Mesothelial cell of epicardium (in vitro differentiated cells): ENCODE measurements at places on chromosomes 7 and 10. TPM values are rescaled to one million over a fixed set of nuclear protein-coding genes. Genes with fewer than 3 reads are reported as not detected.
A peak's percentile ranks its signal among the peaks of the same experiment; 100 is the strongest.

MBLAC1 gene
- 2.9 to 3.5 TPM (median 2.9 TPM) in 3 replicates for total RNA-seq

SKAP2 gene
- total RNA-seq, result 48.1 to 58.4 TPM (median 50.8 TPM) in 3 replicates

TMEM236 gene
- 0.04 TPM in 1 of 3 replicates, not detected in the others for total RNA-seq

IL6 gene
- total RNA-seq, result 1.1 to 1.7 TPM (median 1.4 TPM) in 3 replicates

SMIM30 gene
- total RNA-seq, result 39.0 to 39.9 TPM (median 39.2 TPM) in 3 replicates

HPS6 gene
- total RNA-seq, result 14.2 to 15.2 TPM (median 14.5 TPM) in 3 replicates

TRIM50 gene
- total RNA-seq, result not detected in 3 replicates

NKX2-3 gene
- total RNA-seq, result not detected in 3 replicates

- H3K4me3 ChIP-seq, result no peak overlapping the region
- no peak overlapping the region for H3K27ac ChIP-seq
- H3K27me3 ChIP-seq, result no peaks in the 10 kb centered on the region
- peaks cover 7% of the 10 kb centered on the region for H3K4me1 ChIP-seq
Observed at GRCh38 chr7:151313857-151314256, 27.8 kb upstream of the NUB1 start.

DNA sequence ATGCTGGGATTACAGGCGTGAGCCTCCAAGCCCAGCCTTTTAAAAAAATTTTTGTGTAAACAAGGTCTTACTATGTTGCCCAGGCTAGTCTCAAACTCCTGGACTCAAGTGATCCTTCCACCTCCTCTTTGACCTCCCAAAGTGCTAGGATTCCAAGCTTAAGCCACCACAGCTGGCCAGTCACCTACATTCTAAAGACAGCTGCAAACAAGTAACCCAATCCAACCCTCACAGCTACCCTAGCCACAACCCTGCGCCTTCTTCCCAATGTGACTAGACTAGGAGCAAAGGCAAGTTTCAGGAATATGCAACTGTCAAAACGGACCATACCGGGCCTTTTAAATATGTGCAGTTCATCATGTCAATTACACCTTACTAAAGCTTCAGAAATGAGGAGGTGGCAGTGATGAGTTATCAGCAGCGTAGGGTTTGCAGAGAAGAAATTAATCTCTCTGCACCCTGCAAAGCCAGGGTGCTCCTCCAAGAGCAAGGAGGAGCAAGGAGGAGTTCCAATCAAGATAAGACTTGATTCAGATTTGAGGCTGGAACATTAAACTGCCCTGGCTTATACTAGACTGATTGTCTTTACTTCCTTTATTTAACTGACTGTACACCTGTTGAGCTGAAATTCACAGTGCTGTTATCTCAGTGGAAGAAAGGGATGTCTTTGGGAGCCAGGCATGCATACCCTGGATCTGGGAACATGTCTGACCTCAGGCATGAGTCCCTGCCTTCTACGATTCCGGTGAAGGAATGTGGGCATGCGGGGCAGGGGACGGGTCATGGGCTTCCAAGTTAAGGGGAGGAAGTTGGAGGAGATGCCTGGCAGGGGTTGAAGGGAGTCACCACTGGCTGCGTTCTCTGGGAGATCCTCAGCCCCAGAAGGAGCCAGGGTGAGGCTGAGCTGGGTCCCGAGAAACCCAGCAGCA is 15.5 kb upstream of the TMEM120A start:
- H3K27me3 ChIP-seq, result no peaks in the 10 kb centered on the region
- no peak overlapping the region for H3K4me3 ChIP-seq
- H3K36me3 ChIP-seq, result peaks cover 16% of the 10 kb centered on the region
- no peak overlapping the region for H3K27ac ChIP-seq
- H3K4me1 ChIP-seq, result no peaks in the 10 kb centered on the region

- no peak overlapping the region for H3K4me3 ChIP-seq
- no peak for DNase-seq
- no peaks in the 10 kb centered on the region for H3K27me3 ChIP-seq
- H3K4me1 ChIP-seq, result no peaks in the 10 kb centered on the region
- H3K27ac ChIP-seq, result no peak overlapping the region
Observed at GRCh38 chr10:68938117-68938516, 17.9 kb upstream of the DDX21 start.

- H3K4me1 ChIP-seq, result no peaks in the 10 kb centered on the region
- H3K27me3 ChIP-seq, result no peaks in the 10 kb centered on the region
- no peak overlapping the region for H3K4me3 ChIP-seq
- H3K27ac ChIP-seq, result no peak overlapping the region
- no peaks in the 10 kb centered on the region for H3K36me3 ChIP-seq
Observed at GRCh38 chr10:50426485-50426884, 175.2 kb upstream of the ASAH2 start.

DNA sequence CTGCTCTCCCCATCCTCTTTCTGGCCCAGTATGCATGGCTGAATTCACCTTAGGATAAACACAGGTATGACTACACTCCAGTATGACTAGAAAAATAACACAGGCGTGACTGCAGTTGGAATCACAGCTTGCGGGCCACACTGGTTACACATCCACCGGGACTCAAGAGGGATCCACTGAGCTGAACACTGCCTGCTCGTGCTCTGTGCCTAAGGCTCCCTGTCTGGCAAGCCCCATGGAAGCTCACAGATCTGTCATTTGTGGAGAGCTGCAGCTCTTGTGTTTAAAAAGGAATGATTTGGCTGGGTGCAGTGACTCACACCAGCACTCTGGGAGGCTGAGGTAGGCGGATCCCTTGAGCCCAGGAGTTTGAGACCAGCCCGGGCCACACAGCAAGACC is 26.8 kb downstream of the VOPP1 start:
- peaks cover 11% of the 10 kb centered on the region for H3K36me3 ChIP-seq
- no peak overlapping the region for H3K4me3 ChIP-seq
- no peak overlapping the region for H3K27ac ChIP-seq
- no peaks in the 10 kb centered on the region for H3K27me3 ChIP-seq

GRCh38 chr10:34907743-34908430 is 92.8 kb upstream of the PARD3 start:
- peaks cover 41% of the 10 kb centered on the region for H3K4me1 ChIP-seq
- H3K36me3 ChIP-seq, result no peaks in the 10 kb centered on the region
- no peak for DNase-seq
- no peak overlapping the region for H3K4me3 ChIP-seq

GRCh38 chr10:43218206-43218950 is 48.5 kb downstream of the RASGEF1A start:
- no peaks in the 10 kb centered on the region for H3K4me1 ChIP-seq
- no peak overlapping the region for H3K4me3 ChIP-seq
- H3K27ac ChIP-seq, result no peak overlapping the region
- no peaks in the 10 kb centered on the region for H3K36me3 ChIP-seq
- DNase-seq, result no peak
- H3K27me3 ChIP-seq, result peaks cover 44% of the 10 kb centered on the region

DNA sequence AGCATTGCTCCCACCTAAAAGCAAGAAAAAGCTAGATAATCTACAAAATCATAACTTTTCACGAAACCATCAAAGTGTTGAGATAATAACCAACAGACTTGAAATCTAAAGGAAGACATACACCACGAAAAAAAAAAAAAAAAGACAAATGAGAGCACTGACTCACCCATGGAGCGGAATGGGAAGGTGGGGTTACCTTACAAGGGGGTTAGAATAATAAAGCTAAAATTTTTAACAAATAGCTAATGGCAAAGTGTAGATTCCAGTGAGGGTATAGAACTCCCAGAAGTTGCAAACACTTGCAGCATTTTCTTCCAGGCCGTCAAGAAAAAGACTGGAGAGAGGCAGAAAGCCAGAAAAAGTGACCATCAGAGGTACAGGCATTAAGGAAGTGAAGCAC is 27.2 kb downstream of the IPMK start:
- no peaks in the 10 kb centered on the region for H3K27me3 ChIP-seq
- H3K4me3 ChIP-seq, result no peak overlapping the region
- no peak for DNase-seq
- H3K4me1 ChIP-seq, result no peaks in the 10 kb centered on the region
- H3K27ac ChIP-seq, result no peak overlapping the region

GRCh38 chr10:93577565-93577964 is 11.1 kb downstream of the FFAR4 start:
- H3K4me1 ChIP-seq, result peaks cover 10% of the 10 kb centered on the region
- peaks cover 84% of the 10 kb centered on the region for H3K27me3 ChIP-seq
- no peak overlapping the region for H3K4me3 ChIP-seq
- H3K36me3 ChIP-seq, result no peaks in the 10 kb centered on the region
- no peak overlapping the region for H3K27ac ChIP-seq

DNA sequence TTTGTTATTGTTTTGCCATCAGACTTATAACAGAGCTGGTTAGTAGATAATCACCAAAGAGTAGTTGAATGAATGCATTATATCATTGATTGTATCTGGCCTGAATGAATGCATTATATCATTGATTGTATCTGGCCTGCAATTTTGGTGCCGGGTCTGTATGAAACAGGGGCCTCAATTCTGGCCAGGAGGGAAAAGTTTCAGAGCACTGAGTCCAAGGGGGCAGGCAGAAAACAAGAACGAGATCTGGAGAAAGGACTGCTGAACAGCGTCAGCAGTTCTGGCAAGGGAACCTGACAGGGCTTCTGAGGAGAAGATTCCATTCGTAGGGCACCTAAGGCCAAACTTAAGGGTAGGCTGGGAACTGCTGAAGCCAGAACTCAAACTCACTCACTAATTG is 128.0 kb downstream of the SEMA3C start:
- H3K27me3 ChIP-seq, result no peaks in the 10 kb centered on the region
- peak overlapping the region; percentile 8 for H3K27ac ChIP-seq
- H3K4me1 ChIP-seq, result peaks cover 41% of the 10 kb centered on the region
- H3K4me3 ChIP-seq, result no peak overlapping the region

DNA sequence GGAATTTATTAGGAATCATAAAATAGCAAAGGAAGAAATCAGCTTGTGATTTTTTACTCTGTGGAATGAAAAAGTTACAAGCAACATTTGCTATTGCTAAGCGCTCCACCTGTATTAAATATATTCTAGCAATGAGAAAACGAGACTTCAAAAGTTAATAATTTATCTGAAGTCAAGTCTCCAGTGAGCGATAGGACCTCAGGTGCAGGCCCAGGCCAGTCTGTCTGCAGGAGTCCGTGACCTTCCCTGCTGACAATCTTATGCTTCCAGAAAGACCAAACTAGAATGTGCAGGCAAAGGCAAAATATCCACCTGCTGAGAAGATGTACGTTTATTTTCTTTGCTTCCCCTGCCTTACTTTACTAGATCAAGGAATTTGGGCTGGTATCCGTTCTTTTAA is 22.7 kb downstream of the MRC1 start:
- H3K4me1 ChIP-seq, result peaks cover 5% of the 10 kb centered on the region
- no peak overlapping the region for H3K27ac ChIP-seq
- no peaks in the 10 kb centered on the region for H3K27me3 ChIP-seq
- no peak for DNase-seq

DNA sequence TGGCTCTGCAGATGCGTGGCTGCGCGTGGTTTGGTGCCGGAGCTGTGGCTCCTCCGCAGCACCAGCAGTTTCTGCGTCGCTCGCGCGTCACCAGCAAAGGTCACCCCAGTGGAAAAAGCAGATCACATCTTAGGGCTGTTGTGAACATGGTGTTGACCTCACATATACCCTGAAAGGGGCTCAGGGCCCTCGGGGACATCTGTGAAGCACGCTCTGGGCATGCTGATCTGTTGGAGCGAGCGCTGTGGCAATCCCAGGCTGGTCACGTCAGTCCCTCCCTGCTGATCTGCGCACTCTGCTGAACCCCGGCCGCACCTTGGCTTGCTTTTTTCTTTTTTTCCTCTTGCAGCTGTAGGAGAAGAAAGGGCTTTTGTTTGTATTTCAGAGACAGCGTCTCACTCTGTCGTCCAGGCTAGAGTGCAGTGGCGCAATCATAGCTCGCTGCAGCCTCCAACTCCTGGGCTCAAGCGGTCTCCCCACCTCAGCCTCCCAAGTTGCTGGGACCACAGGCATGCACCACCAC is 33.3 kb upstream of the AP5Z1 start:
- peaks cover 26% of the 10 kb centered on the region for H3K36me3 ChIP-seq
- no peak for DNase-seq
- no peaks in the 10 kb centered on the region for H3K27me3 ChIP-seq
- H3K4me3 ChIP-seq, result no peak overlapping the region
- peaks cover 49% of the 10 kb centered on the region for H3K4me1 ChIP-seq

DNA sequence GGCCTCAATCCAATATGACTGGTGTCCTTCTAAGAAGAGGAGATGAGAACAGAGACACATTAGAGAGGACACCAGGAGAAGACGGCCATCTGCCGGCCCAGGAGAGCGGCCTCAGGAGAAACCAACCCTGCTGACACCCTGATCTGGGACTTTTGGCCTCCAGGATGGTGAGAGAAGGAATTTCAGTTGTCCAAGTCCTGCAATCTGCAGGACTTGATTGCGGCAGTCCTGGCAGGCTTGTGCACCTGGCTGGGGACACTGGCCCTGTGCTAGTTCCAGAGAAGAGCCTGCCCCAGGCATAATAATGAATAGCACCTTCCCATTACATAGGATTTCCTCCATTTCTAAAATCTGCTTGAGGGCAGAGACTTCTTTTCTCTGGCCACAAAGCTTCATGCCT is 409.9 kb upstream of the SHH start:
- no peaks in the 10 kb centered on the region for H3K4me1 ChIP-seq
- no peaks in the 10 kb centered on the region for H3K36me3 ChIP-seq
- H3K4me3 ChIP-seq, result no peak overlapping the region
- H3K27me3 ChIP-seq, result peaks cover 9% of the 10 kb centered on the region

DNA sequence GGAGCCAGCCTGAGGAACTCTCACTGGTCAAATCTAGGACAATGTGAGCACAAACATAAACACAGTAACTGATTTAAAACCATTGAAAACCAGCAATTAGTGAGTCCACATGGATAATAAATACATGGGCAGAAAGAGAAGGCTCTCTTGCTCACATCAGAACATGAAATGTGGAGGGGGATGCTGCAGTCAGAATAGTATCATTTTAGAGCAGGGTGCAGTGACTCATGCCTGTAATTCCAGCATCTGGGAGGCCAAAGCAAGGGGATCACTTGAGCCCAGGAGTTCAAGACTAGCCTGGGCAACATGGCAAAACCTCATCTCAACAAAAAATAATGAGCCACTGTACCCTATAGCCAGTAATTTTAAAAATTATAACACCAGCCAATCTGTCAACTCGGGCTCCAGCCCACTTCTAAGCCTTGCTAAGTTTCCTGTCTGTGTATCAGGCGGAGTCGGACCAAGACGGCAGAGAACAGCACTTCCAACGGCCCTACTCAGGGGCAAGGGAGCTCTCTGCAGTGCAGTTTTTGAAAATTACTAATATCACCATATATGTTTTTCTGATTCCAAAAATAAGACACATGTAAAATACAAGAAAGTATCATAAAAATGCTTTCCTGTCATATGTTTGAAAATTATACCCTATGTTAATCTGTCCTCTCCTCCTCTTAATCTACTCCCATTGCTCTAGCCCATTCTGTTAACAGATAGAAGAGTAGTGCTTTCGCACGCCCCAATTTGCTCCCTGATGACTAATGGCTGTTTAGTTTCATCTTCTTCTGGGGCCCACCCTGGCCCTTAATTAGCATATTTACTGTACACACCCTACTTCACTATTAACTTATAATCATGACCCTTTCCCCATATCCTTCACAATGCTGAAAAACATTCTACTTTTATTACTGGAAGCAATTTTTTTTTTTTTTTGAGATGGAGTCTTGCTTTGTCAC is 17.1 kb downstream of the URGCP start:
- H3K4me3 ChIP-seq, result no peak overlapping the region
- no peak for DNase-seq
- no peak overlapping the region for H3K27ac ChIP-seq
- peaks cover 21% of the 10 kb centered on the region for H3K4me1 ChIP-seq
